ENCODE measurements at places on chromosomes 16 and 17. TPM values are rescaled to one million over a fixed set of nuclear protein-coding genes. Genes with fewer than 3 reads are reported as not detected.

The MYH1 gene
- total RNA-seq, result not detected

The PROCA1 gene
- 1.7 TPM for total RNA-seq

The HBA2 gene
- not detected for total RNA-seq

The NAGPA gene
- 22.5 TPM for total RNA-seq

The TK2 gene
- total RNA-seq, result 30.5 TPM

The CA4 gene
- total RNA-seq, result not detected

The CD300A gene
- not detected for total RNA-seq

The KCNJ16 gene
- total RNA-seq, result not detected

The PRAC2 gene
- total RNA-seq, result not detected
